ENCODE measurements at places on chromosomes 12 and 14.

GRCh38 chr14:24816011-24816928 lies 182.3 kb upstream of the GZMB start:
- no peak for DNase-seq

- DNase-seq, result no peak
Measured at GRCh38 chr12:131368668-131369071, 342.2 kb upstream of the SFSWAP start.

DNA sequence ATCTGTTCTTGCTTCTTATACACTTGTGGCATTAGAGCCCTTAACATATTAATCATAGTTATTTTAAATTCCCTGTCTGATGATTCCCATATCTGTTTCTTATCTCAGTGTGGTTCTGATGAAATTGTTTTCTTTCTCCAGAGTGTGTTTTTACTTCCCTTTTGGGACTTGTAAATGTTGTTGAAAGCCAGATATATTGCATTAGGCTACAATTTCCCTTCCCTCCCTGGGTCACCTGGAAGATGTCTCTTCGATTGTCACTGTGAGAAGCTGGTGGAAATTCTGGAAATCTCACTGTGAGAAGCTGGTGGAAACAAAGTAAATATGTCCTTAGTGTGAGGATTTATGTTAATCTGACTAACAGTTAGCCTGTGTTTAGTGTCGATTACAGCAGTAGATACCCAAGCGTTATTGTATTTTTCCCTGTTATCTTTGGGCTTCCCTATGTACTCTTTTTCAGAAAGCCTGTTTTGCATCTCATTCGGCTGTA lies 717.3 kb downstream of the TRHDE start:
- DNase-seq, result no peak

GRCh38 chr14:93375673-93376156 lies 28.7 kb downstream of the COX8C start:
- DNase-seq, result no peak

DNA sequence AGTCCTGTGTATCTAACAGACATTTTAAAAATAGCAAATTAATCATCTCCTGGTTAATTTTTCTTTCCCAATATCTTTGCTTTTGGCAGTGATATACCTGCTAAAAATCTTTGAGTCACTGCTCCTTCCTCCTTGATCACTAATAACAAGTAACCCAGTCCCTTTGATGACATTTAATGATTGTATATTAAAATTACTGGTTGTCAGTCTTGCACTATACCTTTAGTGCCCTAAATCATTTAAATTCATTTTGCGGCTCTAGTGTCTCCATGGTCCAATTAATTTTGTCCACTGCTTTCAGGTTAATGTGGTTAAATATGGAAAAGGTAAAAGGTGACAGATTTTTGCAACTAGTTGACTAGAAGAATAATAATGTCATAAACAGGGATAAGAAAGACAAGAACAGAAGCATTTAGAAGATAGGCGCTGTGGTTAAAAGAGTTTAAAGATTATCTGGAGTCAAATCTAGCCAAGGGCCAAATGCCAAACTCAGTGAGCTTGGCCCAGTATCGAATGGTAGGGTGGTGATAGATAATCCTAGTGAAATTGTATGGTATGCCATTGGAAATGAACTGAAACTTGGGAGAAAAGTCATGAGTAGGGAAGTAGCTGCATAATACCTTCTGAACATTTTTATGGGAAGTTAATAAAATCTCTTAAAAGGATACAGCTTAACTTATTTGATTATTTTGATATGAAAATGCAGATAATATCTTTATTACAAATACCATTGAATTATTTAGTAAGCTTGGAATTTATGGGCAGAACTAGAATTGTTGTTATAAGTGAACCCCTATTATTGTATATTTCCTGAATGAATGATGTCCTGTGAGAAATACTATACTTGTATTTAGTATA lies 115.0 kb downstream of the PCNX1 start:
- DNase-seq, result no peak

GRCh38 chr12:108099778-108100489 lies 29.2 kb upstream of the WSCD2 start:
- no peak for DNase-seq

- no peak for DNase-seq
Measured at GRCh38 chr12:2057795-2058408, 5.1 kb downstream of the CACNA1C start.

- DNase-seq, result no peak
Measured at GRCh38 chr12:94545935-94546771, 86.5 kb upstream of the CEP83 start.

DNA sequence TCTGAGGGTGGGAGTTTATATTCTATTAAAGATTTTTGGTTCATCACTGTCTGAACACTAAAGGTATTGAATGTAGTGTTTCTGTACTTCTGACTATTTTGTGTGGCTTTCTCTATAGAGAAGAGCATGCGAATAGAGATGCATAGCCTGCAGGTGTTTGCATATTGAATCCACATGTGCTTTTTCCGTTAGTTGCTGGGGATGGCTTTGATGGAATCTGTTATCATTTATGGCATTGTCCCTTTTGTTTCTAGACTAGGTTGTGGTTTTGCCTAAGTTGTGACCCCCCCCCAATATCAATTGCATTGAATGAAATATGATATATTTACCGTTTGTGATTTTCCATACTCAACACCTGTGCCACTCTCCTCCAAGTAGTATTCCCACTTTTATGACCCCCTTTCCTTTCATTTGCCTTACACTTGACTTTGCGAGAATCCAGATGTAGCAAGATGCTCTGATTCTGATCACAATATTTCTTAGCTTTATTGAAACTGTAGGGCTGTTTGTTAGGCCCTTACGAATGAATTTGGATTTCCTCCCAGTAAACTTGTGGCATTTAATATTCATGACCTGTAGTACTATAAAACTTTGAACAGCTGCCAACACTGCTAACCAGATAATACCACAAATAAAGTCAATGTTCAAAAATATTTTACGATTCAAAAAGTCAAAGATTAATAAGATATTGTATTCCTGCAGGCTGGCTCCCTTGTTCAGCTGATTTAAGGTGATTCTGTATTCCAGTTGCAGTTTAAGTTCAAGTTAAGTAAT lies 176.4 kb downstream of the TMTC2 start:
- DNase-seq, result no peak

DNA sequence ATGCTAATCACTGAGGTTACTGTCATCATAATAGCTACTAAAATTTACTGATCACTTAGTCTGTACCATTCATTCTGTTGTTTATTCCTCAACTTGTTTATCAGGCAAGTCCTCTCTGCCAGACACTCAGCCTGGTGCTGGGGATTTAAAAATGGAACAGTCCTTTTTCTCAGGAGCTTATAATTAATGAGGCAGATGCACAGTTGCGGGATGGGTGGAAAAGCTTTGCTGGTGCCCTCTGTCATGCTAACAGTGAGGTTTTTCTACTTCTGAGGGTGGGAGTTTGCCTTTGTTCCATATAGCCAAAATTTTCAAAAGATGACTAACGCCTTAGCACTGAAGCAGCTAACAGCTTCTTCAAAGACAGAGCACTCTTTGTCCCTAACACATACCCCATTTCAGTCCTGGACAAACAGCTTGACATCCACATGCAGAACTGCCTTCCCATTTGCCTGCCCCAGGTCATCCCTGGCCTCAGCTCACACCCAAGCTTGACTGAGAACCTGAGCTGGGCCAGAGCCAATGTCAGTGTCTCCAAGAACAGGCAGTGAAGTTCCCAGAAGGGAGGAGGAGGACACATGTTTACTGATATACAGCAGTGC lies 30.8 kb upstream of the HSPB8 start:
- DNase-seq, result no peak

- DNase-seq, result no peak
Measured at GRCh38 chr14:59069163-59069854, 119.2 kb upstream of the DAAM1 start.

DNA sequence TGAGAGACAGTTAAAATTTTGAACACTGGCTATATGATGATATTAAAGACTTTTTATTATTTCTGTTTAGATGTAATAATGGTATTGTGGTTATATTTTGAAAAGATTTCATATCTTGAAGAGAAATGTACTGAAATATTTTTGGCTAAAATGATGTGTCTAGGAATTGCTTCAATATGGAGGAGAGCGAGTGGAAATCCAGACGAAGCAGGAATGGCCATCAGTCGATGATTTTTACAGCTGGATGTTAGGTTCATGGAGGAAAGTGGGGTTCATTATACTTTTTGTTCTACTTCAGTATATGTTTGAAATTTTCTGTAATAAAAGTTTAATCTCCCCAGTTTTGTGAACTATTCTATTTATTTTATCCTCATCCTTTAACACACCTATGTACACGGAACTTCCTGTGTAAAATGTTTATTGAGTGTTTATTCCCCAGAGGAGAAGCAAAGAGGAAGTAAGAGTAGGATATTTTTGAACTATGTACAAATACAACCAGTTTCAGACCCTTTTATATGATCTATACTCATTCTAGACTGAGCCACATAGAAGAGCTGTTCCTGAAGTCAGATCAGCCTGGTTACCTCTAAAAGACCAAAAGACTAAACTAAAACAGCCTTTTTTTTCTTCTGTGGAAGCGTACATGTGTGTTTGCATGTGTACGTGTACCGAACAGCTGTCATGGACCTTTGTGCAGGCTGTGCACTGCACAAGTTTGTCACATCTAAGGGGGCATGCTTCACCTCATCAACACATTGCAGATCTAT lies 211.0 kb upstream of the NUDT4 start:
- no peak for DNase-seq

DNA sequence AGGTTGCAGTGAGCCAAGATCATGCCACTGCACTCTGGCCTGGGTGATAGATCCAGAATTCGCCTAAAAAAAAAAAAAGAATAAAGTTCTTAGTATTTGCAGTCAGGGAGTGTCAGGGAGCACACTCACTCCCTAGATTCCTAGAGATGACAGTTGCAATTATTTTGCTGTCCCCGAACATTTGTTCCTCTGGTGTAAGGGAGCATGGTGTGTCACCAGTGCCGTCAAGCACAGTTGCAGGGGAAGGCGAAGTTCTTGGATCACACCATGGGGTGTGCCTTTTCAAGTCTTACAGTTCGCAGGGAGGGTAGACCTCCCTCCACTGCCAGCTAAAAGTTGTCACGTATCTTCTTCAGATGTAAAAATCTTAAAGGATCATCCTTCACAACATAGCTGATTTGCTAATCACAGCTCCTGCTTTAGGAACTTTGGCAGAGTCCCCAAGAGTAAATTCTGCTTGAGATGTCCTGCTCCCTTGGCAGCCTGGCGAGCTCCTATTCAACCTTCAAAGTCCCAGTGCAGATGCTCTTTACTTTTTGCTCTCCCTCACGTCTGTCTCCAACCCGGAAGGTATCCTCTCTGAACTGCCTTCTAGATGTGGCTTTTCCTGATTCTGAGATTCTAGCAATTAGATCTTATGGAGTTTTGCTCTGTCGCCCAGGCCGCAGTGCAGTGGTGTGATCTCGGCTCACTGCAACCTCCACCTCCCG lies 11.3 kb downstream of the ACACB start:
- no peak for DNase-seq

- DNase-seq, result no peak
Measured at GRCh38 chr12:53169644-53170043, 10.9 kb upstream of the ZNF740 start.

DNA sequence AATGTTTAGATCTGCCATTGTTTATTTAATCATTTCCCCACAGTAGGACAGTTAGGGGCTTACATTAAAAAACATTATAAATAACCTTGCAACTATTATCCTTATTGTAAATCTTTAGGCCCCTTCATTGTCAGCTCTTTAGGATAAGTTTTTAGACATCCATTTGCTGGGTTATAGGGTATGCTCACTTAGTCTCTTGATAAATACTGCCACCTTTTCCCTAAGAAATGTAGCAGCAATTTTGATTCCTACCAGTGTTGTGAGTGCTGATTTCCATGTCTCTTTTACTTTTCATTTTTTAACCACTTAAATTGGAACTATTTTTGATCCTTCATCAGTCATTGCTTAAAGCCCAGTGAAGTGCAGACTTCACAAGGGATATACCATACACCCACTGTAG lies 94.4 kb downstream of the AVPR1A start:
- DNase-seq, result no peak

- DNase-seq, result no peak
Measured at GRCh38 chr12:124227951-124228711, 66.8 kb upstream of the RFLNA start.

- no peak for DNase-seq
Measured at GRCh38 chr14:91331721-91332120, 85.9 kb downstream of the CCDC88C start.

- no peak for DNase-seq
Measured at GRCh38 chr14:54747616-54748015, 155.0 kb downstream of the GCH1 start.

DNA sequence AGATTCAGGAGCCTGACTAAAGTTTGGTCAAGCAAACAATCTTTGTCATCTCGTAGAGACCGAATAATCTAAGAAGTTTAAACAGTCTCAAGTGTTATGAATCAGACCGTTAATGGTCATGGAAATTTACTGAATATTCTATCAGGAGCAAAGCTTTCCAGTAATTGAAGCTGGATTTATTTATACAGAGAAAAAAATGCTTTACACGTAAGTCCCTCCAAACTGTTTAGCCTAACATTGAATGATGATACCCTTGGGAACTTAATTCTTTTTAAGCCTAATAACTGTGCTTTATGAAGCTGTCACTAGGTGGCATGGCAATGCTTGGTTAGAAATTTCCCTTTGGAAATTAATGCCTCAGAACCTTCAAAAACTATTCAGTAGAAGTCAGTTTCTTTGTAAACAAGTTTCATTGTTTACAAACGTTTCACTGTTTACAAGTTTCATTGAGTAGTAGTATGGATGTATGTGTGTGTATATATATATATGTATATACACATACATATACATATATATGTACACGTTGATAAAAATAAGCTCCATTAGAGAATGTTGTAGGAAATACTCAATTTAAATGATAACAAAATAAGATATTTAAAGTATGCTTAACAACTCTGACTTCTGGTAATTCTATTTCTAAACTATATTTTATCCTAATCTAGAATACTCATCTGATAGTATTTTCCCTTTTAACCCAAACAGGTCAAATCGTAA lies 32.1 kb downstream of the DEPDC4 start:
- peak; percentile 21 for DNase-seq

GRCh38 chr14:40025101-40025500 lies 592.9 kb upstream of the FBXO33 start:
- DNase-seq, result no peak

GRCh38 chr14:93976477-93977057 lies at the start of gene ASB2:
Gene ASB2, minus strand, starts transcription at chr14:93976570. Its CDS starts 12,031 bp downstream, at chr14:93964539.
- no peak for DNase-seq

GRCh38 chr12:806200-806791 lies 53.9 kb downstream of the WNK1 start:
- DNase-seq, result no peak

All from T-helper 2 cell (primary cell).